Airway epithelial cell (primary cell): ENCODE measurements at places on chromosomes 13 and 19. TPM values are rescaled to one million over a fixed set of nuclear protein-coding genes. Genes with fewer than 3 reads are reported as not detected.

WDFY2 gene
- 7.6 and 13.6 TPM in 2 replicates for total RNA-seq

ZNF382 gene
- 0.19 and 0.78 TPM in 2 replicates for total RNA-seq

IQCN gene
- not detected in 2 replicates for total RNA-seq

PCDH17 gene
- total RNA-seq = not detected in 2 replicates

SOX1 gene
- total RNA-seq = not detected in 2 replicates

GJA3 gene
- total RNA-seq = 0.37 and 0.71 TPM in 2 replicates

ZNF571 gene
- 0.84 and 1.6 TPM in 2 replicates for total RNA-seq
